ENCODE measurements at places on chromosomes 6 and 20.

DNA sequence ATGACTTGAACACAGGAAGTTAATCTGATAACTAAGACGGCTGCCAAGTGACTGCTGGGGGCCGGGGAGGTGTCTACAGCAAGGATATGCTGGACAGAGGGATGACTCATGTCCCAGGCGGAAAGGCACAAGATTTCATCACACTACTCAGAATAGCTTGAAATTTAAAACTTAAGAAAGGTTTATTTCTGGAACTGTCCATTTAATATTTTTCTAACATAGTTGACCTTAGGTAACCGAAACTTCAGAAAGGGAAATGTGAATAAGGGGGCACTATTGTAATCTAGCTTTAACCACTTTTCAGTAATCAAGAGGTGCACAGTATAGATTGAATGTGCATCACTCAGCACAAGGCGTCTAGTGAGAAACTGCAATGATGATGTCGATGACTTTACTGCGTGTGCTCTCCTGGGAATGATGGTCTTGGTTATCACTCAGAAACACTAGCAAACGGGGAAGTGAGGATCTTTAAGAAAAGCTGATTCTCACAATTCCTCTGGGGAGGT lies 171.5 kb downstream of the QKI start:
- no peak for DNase-seq

DNA sequence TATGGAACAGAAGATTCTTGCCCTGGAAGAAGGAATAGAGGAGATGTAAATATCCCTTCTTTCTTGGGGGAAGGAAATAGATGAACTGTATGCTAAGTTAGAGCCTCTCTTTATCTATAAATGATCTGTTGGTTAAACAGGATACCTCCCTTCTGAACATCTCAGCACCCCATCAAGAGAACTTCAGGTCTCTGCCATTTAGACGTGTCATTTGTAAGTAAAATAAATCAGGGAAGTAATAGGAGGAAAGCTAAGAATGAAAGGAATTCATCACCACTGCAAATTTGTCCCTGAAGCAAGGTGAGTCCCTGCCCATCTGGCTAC lies 42.5 kb upstream of the TNFAIP3 start:
- DNase-seq: no peak

DNA sequence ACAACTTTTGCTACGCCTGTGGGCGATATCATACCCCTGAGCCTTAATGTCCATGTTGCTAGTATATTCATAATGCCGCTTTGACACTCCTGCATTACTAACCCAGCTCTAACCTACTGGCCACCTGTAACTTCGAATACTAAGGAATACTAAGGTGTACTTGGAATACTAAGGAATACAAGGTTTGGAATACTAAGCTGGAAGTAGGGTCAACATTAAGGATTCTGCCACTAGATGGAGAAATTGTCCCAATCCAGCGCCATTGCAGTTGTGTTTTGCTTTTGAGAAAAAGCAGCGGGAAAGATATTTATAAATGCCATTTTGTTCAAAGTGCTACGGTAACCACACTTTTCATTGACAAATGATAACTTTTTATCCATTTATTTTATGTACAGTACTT lies 10.7 kb downstream of the TBXT start:
- no peak for DNase-seq

GRCh38 chr6:143241911-143242310 lies 181.2 kb downstream of the AIG1 start:
- DNase-seq: no peak

GRCh38 chr6:87196275-87196842 lies 41.0 kb downstream of the ZNF292 start:
- no peak for DNase-seq

GRCh38 chr6:134031696-134032255 lies 20.6 kb downstream of the SLC2A12 start:
- DNase-seq: no peak

Measured in hypothalamus (tissue), 51 donors.